ENCODE measurements at places on chromosomes 1 and 21.
A peak's percentile ranks its signal among the peaks of the same experiment; 100 is the strongest.

DNA sequence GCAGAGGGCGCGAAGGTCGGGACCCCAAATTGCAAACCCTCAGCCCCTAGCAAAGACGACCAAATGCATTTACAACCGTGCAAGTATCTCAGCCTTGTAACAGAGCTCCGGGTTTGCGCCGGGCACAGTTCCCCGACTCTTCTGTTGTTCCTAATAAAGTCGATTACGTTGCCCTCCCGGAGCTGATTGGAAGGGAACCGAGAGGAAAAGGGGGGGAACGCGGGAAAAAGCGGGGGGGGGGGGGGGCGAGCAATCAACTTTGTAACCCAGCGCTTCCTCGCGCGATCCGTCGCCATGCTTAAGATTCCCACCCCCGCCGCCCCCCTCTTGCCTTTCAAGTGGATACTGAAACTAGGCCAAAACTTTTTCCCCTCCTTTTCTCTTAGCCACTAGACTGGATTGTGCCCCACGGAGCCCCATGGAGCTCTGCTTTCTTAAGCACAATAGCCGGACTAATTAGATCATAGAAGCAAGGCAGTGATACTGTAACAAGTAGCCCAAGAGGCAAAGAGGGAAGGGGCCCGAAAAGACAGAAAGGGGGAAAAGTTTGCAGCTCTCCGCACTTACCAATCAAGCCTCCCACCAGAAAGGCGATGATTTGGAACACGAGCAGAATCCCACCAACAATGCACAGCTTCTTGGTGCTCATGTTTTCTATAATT lies 565 bp downstream of the WLS start:
- peak; percentile 72 for DNase-seq

- DNase-seq, result no peak
Measured at GRCh38 chr1:76939050-76939816, 72.0 kb downstream of the ST6GALNAC5 start.

- DNase-seq, result peak; percentile 65
Measured at GRCh38 chr1:59150577-59151386, 146.1 kb upstream of the FGGY start.

- DNase-seq, result no peak
Measured at GRCh38 chr1:199073166-199073565, 434.3 kb downstream of the PTPRC start.

- no peak for DNase-seq
Measured at GRCh38 chr1:147287133-147287865, 44.8 kb downstream of the CHD1L start.
